ENCODE measurements at places on chromosomes 3 and 15. TPM values are rescaled to one million over a fixed set of nuclear protein-coding genes. Genes with fewer than 3 reads are reported as not detected.

GRCh38 chr3:23669541-23670255 is 136.1 kb upstream of the UBE2E1 start:
- H3K27ac ChIP-seq, result no peak overlapping the region
- DNase-seq, result no peak
- H3K4me3 ChIP-seq, result no peak overlapping the region
- H3K4me1 ChIP-seq, result no peaks in the 10 kb centered on the region

DNA sequence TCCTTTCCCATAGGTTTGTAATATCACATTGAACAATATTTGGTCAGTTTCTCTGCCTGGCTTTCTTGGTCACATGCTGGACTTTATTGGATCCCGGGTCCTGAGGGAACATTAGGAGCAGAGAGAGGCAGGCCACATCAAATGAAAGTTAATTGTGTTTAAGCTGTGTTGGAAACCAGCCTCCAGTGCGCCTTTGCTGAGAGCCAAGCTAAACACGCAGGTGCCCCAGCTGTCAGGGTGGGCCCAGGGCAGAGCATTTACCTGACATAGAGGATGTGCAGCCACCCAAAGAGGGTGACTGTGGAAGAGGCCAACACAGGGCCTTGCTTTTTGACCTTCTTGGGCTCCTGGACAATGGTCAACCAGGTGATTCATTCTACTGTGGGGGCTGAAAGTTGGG is 149.3 kb downstream of the EBLN2 start:
- H3K4me3 ChIP-seq, result no peak overlapping the region
- DNase-seq, result no peak
- H3K36me3 ChIP-seq, result no peaks in the 10 kb centered on the region
- peaks cover 2% of the 10 kb centered on the region for H3K27me3 ChIP-seq
- H3K4me1 ChIP-seq, result no peaks in the 10 kb centered on the region
- no peak overlapping the region for H3K27ac ChIP-seq

Gene GABRR3
- total RNA-seq, result not detected

DNA sequence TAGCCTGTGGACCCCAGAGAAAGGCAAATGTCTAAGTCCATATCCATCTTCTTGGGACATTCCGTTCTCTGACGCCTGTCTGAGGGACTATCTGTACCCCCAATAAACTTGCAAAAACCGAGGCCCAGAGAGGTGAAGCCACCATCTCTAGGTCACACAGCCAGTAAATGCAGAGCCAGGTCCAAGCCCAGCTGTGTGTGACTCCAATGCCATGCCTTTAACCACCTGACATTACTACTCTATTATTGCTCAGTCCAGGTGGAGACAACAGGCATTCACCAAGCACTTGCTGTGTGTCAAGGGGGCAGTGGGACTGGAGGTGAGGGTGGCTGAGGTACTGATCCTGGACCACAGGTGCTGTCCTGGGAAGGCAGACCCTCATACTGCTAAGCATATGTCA is 25.4 kb downstream of the CYP8B1 start:
- no peak overlapping the region for H3K27ac ChIP-seq
- no peak for DNase-seq
- H3K4me1 ChIP-seq, result peaks cover 43% of the 10 kb centered on the region
- no peak overlapping the region for H3K4me3 ChIP-seq

Gene OR5H14
- not detected for total RNA-seq

DNA sequence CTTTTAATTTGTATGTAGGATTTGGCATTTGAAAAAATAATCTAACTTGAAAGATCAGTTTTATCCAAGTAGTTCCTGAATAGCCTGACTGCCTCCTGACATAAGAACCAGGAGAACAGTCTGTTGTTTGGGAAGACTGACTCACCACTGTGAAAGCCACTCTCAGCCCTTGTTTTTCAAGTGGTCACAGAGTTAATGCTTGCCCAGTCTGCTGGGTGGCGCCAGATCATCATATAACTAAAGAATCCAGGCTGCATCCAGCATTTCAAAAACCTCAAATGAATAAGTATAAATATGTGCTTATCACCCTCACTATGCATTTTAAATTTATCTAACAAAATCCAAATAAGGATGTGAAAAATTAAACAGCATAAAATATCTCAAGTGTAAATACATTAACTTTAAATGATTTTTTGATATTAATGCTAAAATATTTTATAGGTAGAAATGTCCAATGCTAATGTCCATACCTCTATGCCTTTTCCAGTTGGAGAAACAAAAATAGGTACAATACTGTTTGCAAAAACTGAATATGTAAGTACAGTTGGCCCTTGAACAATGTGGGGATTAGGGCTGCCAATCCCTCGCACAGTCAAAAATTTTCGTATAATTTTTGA is 26.9 kb upstream of the ZBBX start:
- H3K27ac ChIP-seq, result no peak overlapping the region
- H3K27me3 ChIP-seq, result no peaks in the 10 kb centered on the region
- H3K4me3 ChIP-seq, result no peak overlapping the region
- no peaks in the 10 kb centered on the region for H3K4me1 ChIP-seq
- H3K36me3 ChIP-seq, result no peaks in the 10 kb centered on the region
- DNase-seq, result peak; percentile 56

Gene CCR3
- not detected for total RNA-seq

GRCh38 chr15:74680456-74680855 is 15.4 kb downstream of the EDC3 start:
- DNase-seq, result no peak
- H3K27me3 ChIP-seq, result no peaks in the 10 kb centered on the region
- no peak overlapping the region for H3K4me3 ChIP-seq
- peaks cover 27% of the 10 kb centered on the region for H3K36me3 ChIP-seq
- no peaks in the 10 kb centered on the region for H3K4me1 ChIP-seq

DNA sequence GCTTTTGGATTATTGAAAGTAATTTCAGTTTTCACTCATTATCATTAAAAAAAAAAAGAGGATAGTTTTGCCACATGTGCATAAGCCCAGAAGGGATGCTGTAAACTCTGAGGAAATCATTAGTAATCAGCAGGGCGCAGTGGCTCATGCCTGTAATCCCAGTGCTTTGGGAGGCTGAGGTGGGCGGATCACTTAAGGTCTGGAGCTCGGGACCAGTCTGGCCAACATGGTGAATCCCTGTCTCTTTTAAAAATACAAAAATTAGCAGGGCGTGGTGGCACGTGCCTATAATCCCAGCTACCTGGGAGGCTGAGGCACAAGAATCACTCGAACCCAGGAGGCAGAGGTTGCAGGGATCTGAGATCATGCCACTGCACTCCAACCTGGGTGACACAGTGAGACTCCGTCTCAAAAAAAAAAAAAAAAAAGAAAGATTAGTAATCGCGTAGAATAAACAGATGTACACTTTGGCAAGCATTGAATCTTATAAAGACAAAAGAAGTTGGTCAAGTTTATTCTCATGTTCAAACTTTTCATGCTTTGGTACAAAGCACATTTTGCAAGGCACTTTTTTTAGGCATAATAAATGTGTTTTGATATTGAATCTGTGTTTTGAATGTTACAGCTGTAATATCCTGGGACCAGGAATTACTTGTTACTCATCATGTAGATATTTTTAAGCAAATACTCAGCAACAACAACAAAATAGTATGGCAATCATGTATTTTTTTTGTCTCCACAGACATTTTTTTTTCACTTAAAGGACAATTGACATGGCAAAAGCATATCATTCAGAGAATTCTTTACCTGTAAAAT is 93.2 kb upstream of the AGTR1 start:
- H3K4me3 ChIP-seq, result no peak overlapping the region
- no peak overlapping the region for H3K27ac ChIP-seq
- no peaks in the 10 kb centered on the region for H3K36me3 ChIP-seq
- H3K27me3 ChIP-seq, result no peaks in the 10 kb centered on the region
- no peak for DNase-seq

- no peaks in the 10 kb centered on the region for H3K36me3 ChIP-seq
- H3K4me3 ChIP-seq, result no peak overlapping the region
- no peak for DNase-seq
- no peaks in the 10 kb centered on the region for H3K27me3 ChIP-seq
- no peak overlapping the region for H3K27ac ChIP-seq
- H3K4me1 ChIP-seq, result peaks cover 6% of the 10 kb centered on the region
Measured at GRCh38 chr3:31102196-31102879, 207.9 kb upstream of the GADL1 start.

Gene RIOX2
- 13.4 TPM for total RNA-seq

DNA sequence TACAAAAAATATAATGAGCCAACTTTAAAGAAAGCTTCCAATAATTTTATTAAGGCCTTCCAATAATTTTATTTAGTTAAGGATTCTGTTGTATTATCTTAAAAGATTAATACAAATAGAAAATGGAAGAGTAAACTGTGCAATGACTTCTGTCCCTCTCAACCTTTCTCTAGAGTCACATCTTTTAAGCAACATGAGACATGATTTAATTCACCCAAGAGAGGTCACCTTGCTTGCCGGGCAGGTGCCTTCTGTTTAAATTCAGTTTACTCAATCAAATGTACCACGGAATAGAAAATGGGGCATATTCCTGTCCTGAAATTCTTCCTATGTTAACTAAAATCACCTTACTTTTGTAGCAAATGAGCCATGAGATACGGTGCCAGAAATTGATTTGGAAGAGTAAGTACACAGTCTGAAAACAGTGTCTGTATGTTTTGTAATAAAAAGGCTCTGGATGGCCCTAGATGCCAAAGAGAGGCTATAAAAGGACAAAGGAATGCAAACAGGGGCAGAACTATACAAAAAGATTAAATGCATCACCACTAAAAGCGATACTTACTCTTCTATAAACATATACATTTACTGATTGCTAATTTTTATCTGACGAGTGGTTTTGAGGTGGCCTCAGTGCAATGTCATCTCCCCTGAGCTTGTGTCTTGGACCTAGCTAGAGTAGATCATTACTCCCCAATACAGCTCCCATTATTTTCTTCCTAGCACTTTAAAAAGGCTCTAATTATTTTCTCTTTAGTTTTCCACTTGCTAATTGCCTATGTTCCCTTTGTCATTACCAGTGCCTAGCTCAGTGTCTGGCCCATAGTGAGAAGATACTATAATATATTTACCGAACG is 134.0 kb downstream of the FHIT start:
- H3K27ac ChIP-seq, result no peak overlapping the region
- H3K36me3 ChIP-seq, result no peaks in the 10 kb centered on the region
- H3K4me3 ChIP-seq, result no peak overlapping the region
- no peak for DNase-seq
- no peaks in the 10 kb centered on the region for H3K27me3 ChIP-seq
- H3K4me1 ChIP-seq, result peaks cover 5% of the 10 kb centered on the region

DNA sequence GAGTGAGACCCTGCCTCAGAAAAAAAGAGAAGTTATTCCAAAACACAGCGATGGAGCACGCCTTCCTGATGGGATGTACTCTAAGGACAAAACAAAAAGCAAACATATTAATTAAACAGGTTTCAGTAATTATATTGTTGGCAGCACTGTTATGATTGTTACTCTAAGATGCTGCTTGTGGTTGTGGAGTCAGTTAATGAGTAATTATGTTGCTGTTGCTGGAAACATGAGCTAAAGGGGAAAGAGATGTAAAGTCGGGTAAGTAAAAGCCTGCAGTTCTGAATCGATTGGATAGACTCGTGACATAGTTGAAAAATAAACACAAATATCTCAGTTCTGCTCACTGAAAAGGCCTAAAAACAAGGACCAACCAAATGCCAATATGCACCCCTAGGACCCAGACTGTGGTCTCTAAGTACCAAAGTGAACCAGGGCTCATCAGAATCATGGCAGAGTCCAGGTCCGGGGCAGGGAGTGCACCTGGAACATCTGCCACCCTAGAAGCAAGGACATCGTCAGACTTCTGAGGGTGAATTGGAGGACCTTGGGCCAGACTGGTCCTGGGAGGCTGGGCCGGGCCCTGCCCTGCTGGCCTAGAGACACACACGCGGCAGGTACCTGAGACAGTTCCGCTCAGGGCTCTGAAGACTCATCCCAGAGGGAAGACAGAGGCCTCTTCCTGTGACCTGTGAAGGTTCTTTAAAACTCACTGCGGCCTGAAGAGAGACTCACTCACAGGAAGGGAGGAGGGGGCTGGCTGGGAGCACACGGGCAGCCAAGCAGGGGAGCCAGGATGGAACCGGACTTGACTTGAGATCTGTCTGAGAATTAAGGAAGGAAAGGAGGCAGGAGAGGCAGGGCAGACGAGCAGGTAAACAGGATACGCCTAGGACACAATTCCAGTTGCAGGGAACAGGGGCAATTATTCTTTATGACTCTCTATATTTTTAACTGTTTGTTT is 140.5 kb downstream of the LRRK1 start:
- H3K4me1 ChIP-seq, result peaks cover 25% of the 10 kb centered on the region
- peak overlapping the region; percentile 54 for H3K4me3 ChIP-seq
- peak overlapping the region; percentile 83 for H3K27ac ChIP-seq
- H3K36me3 ChIP-seq, result peaks cover 23% of the 10 kb centered on the region

- no peak overlapping the region for H3K27ac ChIP-seq
- peaks cover 3% of the 10 kb centered on the region for H3K4me1 ChIP-seq
- peaks cover 1% of the 10 kb centered on the region for H3K27me3 ChIP-seq
- H3K36me3 ChIP-seq, result peaks cover 4% of the 10 kb centered on the region
Measured at GRCh38 chr15:65819563-65819960, 27.5 kb upstream of the DENND4A start.

- DNase-seq, result no peak
- no peaks in the 10 kb centered on the region for H3K36me3 ChIP-seq
- no peak overlapping the region for H3K4me3 ChIP-seq
- peaks cover 19% of the 10 kb centered on the region for H3K4me1 ChIP-seq
- no peak overlapping the region for H3K27ac ChIP-seq
Measured at GRCh38 chr3:171452328-171452727, 7.9 kb downstream of the TNIK start.

DNA sequence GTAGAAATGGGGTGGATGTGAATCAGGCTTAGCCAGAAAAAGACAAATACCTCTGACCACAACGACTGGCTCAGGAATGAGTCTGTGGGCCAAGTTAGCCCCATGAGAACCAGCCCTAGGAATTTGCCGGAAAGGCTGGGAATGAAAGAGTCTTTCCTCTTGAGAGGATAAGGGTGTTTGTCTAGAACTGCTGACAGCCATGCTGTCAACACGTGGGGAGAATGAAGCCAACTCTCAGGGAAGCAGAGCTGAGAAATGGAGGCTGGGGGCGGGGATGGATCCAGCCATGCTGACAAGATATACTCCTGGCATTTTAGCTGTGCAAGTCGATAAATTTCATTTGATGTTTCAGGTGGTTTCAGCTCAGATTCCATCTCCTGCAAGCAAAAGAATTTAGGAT is 10.6 kb upstream of the SLC6A1 start:
- H3K27me3 ChIP-seq, result peaks cover 4% of the 10 kb centered on the region
- no peak overlapping the region for H3K4me3 ChIP-seq
- DNase-seq, result no peak
- peaks cover 3% of the 10 kb centered on the region for H3K36me3 ChIP-seq
- H3K27ac ChIP-seq, result no peak overlapping the region
- H3K4me1 ChIP-seq, result peaks cover 39% of the 10 kb centered on the region

GRCh38 chr15:40875991-40876730 is 2.1 kb upstream of the RHOV start:
- no peaks in the 10 kb centered on the region for H3K36me3 ChIP-seq
- peaks cover 2% of the 10 kb centered on the region for H3K4me1 ChIP-seq
- no peak for DNase-seq
- no peak overlapping the region for H3K4me3 ChIP-seq

Gene GOLGA8T
- total RNA-seq, result 0.41 TPM

GRCh38 chr3:16759227-16759903 is 125.4 kb upstream of the PLCL2 start:
- H3K27ac ChIP-seq, result no peak overlapping the region
- no peaks in the 10 kb centered on the region for H3K36me3 ChIP-seq
- no peak overlapping the region for H3K4me3 ChIP-seq

- H3K27ac ChIP-seq, result no peak overlapping the region
- DNase-seq, result no peak
- H3K4me1 ChIP-seq, result no peaks in the 10 kb centered on the region
- H3K36me3 ChIP-seq, result peaks cover 30% of the 10 kb centered on the region
Measured at GRCh38 chr3:52401021-52401420, 43.9 kb downstream of the SEMA3G start.

Gene ISG20
- 6.6 TPM for total RNA-seq
